ENCODE measurements at places on chromosomes 7 and 10.

GRCh38 chr10:113859261-113859660 lies 4.8 kb downstream of the NHLRC2 start:
- DNase-seq, result no peak

DNA sequence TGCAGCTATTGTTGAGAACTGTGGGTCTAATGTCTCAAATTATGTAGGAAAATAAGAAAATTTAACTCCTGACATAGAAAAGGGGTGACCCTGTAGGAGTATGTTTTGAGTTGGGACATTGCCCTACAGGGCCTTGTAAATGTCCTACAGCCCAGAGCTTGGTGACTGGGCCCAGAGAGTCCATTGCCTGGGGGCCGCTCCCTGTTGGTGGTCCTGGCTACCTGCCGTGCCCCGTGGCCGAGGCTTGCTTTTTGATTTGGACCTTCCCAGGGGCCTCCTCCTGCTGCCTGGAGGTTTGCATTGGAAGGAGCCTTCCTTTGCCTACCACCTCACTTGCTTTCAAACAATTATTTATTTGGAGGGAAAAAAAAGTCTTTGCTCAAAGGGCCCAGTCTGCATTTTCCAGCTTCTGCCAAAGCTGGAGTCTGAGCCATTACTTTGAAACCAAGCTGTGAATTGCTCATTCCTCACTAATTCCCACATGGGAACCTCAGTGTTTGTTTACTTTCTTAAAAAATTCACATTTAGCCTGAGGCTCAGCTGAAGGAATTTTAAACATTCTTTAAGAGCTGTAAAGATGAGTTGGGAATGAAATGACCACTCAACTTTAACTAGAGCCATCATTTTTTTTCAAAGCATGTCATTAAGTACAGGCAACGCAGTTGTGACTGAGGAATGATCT lies 355.0 kb downstream of the GLRX3 start:
- no peak for DNase-seq

DNA sequence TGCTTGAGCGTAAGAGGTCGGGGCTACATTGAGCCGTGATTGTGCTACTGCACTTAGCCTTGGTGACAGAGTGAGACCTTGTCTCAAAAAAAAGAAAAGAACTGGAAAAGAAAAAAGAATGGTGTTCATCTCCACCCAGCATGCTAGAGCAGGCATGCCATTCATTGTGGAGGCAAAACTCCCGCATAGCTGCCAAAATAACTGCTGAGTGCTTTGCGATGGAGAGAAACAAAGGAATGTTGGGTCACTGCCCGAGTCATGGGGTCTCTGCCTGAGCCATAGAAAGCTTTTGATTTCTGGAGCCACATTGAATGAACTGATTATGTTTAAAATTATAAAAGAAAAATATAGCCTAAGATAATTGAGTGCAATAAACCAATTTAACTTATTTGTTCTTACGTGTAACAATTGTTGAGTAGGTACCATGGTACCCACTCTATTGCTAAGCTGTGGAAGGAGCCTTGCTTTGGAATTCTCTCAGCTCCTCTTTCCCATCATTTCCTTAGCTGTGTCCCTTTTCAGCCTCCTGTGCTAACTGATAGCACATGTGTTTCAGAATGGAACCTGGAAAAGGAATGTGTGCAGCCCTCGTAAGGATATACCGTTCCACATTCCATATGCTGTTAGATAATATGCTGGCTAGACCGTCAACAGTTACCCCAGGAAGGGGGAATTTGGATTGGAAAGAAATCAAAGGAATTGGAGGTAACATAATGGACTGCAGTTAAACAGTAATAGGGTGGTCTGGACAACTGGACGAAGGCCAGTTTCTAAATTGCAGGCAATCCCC lies 99.0 kb downstream of the KIAA1217 start:
- no peak for DNase-seq

DNA sequence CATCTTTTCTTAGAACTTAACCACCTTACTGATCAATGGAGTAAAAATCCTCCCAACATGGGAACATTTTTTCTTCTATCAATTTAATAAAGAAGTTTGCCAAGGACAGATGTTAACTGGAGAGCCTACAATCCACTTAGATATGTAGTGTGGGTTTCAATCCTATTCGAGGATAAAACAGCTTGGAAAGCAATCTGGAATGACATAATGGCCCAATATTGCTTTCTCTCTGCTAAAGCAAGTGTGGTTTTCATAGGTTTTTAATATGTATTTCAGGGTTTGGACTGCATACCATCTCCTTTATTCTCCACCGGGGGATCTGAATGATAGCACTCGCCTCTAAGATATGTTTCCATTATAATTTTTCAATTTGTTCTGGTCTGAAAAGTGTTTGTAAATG lies 149.7 kb downstream of the PRPF18 start:
- DNase-seq, result no peak

- DNase-seq, result no peak
These were observed 292.8 kb downstream of the ANKRD7 start for GRCh38 chr7:118517275-118517674.

DNA sequence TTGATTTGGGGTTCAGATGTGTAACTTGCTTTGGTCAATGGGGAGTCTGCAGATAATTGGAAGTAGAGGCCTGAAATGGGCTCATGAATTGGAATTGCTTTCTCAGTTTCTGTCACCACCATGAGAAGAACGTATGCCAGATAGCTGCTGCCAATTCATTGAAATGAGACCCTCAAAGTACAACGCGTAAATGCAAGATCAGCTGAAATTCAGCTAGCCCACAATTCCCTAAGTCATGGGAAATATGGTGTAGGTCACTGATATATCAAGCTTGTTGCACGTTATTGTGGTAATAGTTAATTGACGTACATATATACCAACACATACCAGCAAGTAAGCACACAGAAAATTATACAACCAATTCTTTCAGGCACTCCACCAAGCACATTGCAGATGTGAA lies 520.0 kb downstream of the NRG3 start:
- no peak for DNase-seq

GRCh38 chr10:127196282-127197153 lies at the start of gene INSYN2A:
TSS of gene INSYN2A (minus strand) at chr10:127196591. CDS start at chr10:127176395, 20,196 bp downstream.
- no peak for DNase-seq

GRCh38 chr10:128867819-128868218 lies 599.2 kb upstream of the MGMT start:
- DNase-seq, result no peak

- no peak for DNase-seq
These were observed 68.0 kb downstream of the PTPRZ1 start for GRCh38 chr7:121940918-121941317.

DNA sequence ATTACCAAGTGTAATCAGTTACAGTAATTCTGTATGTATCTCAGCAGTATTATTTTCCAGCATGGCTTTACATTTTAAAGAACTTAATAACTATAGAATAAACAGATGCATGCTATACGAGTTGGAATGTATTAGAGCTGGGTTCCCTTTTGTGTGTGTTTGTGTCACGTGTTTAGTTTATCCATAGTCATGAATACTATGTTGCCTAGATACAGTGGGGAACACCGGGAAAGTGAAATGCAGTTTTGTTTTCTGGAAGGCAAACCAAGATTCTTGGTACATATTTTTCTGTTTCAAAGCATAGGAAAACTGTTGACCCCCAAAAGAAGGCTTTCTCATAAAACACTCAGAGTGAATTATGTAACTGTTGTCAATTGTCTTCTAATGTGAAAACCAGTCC lies 119.0 kb downstream of the FANK1 start:
- no peak for DNase-seq

GRCh38 chr10:126222736-126223511 lies 165.4 kb downstream of the ADAM12 start:
- no peak for DNase-seq

- DNase-seq, result no peak
These were observed 1.2 kb downstream of the PIP4K2A start for GRCh38 chr10:22712956-22713852.

DNA sequence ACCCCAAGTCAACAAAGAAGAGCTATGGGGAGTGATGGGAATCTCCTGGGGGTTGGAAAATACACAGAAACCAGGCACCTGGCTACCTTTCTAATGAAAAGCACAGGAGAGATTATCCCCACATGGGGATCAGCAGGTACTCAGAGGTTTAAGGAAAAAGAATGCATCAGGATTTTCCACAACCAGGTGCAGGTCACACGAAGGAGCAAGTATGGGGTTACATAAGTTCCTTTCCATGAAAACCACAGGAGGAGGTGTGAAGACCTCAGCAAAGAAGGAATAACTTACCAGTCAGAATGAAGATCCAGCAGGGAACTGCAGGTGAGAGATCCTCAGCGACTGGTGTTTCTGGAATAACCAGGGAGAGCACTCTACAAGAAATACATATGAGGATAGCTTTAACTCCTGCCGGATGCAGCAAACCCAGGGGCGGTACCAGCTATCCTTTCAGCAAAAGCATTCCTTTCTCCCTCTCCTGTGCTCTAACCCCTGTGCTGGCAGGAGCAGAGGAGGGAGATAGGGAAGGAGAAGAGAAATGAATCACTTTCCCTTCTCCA lies 116.7 kb upstream of the TMEM106B start:
- DNase-seq, result no peak

- no peak for DNase-seq
These were observed 2.7 kb upstream of the HERPUD2 start for GRCh38 chr7:35697414-35698175.

DNA sequence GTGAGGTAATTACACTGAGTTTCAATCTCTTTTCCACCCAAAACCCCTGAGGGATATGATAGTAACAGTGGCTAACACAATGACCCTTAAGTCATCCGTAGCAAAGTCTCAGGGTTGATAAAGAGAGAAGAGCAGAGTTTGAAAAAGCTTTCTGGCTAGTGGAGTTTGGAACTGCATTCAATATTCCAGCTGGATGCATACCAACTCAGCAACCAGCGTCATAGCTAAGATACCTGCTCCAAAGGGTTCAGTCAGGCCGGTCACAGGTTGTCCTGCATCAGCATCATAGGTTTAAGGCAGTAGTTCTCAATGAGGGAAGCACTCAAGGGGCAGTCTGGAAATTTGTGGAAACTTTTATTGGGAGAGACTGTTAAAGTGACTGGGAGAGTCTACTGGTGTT lies 93.5 kb downstream of the CNOT4 start:
- DNase-seq, result no peak
